ENCODE measurements at places on chromosomes 5 and 9. TPM values are rescaled to one million over a fixed set of nuclear protein-coding genes. Genes with fewer than 3 reads are reported as not detected.

The CTNND2 gene
- 115 TPM for total RNA-seq

The TMEM252 gene
- total RNA-seq = not detected

The AK8 gene
- 0.49 TPM for total RNA-seq

The PCDHAC1 gene
- 28.3 TPM for total RNA-seq

The CDC14B gene
- 17.7 TPM for total RNA-seq

The C7 gene
- 4.4 TPM for total RNA-seq

The SPATA9 gene
- total RNA-seq = 0.98 TPM

The DNAI1 gene
- 0.25 TPM for total RNA-seq

The SLC6A19 gene
- under 0.01 TPM for total RNA-seq

The PTPN3 gene
- total RNA-seq = 4.4 TPM

The CATSPER3 gene
- not detected for total RNA-seq

The IZUMO3 gene
- total RNA-seq = not detected

The BTNL9 gene
- 2.2 TPM for total RNA-seq

The LHFPL2 gene
- total RNA-seq = 22.6 TPM

The ADRB2 gene
- 0.74 TPM for total RNA-seq
